ENCODE measurements at places on chromosomes 6 and 20.

GRCh38 chr6:45495429-45496084, 117.8 kb upstream of the SUPT3H start:
- DNase-seq: no peak

- DNase-seq: no peak
Measured at GRCh38 chr6:157174731-157175130, 148.6 kb downstream of the TMEM242 start.

DNA sequence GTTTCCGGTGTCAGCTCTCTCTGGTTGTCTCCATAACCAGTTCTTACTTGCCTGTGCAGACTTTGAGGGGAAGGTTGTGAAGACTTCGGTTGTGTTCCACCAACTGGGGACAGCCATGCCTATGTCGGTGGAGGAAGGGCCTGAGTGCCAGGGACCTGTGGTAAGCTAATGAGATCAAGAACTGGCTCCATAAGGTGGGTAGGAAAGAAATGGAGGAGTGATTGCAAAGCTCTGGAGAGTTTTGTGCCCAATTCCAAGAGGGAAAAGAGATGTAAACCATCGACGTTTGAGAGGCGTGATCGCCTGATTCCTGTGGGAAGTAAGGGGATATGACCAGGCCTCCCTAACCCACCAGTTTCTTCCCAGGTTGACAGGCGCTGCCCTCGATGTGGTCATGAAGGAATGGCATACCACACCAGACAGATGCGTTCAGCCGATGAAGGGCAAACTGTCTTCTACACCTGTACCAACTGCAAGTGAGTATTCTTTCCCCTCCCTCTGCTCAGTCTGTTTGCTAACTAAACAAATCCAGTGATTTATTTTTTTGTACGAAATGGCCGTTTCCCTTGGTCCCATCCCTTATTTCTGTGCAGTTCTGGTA, 893 bp downstream of the POLR1H start:
- DNase-seq: no peak

DNA sequence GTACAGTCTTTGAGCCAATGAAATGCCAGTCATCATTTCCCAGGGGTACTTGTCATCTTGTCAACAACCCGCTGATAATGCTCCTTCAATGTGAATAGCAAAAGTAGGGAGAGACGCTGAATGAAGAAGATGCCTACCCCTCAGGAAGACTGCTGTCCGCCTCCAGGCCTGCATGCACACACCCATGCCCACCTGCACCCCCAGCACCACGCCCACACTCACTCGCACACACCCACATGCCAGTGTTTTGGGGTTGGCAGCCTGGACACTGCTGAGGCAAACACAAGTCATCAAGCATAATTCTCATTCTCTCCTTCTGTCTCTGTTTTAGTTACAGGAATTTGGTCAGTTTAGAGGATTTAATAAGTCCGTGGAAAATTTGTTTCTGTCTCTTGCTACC, 63.6 kb downstream of the SYTL3 start:
- no peak for DNase-seq

- no peak for DNase-seq
Measured at GRCh38 chr20:35117196-35117595, 24.6 kb upstream of the TRPC4AP start.

- DNase-seq: no peak
Measured at GRCh38 chr20:17223553-17223952, 3.3 kb upstream of the PCSK2 start.

- no peak for DNase-seq
Measured at GRCh38 chr6:146601352-146601751, 2.6 kb downstream of the ADGB start.

- DNase-seq: no peak
Measured at GRCh38 chr6:43052842-43053544, 658 bp downstream of the CUL7 start.

GRCh38 chr20:48538856-48539255, 288.9 kb downstream of the PREX1 start:
- DNase-seq: no peak

DNA sequence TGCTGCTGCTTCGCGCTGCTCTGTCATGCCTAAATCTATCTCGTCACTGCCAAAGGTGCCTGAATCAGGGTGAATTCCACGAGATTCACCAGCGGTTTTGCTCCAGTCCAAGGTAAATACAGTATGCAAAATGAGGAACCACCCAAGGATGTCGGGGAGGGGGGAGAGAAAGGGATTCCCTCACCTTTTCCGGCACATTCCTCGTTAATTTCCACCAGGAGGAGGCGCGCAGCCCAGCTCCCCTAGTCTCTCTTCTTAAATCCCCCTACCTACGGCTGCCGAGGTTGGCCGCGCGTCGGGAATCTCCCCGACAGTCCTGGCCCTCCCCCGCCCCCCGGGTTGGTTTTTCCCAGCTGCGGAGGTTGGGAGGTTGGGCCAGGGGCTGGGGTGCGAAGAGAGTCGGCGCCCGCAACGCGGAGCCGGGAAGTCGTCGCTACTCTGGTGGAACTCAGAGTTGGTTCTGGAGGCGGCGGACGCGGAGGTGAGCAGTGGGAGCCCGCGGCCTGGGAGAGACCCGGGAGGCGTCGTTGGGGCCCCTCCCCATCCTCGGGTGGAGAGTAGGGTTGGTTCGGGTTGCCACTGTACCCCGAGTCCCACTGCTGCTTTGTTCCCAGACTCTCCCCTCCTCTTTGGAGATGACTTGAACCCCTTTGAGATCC, at the start of gene TPBG:
Gene TPBG, plus strand, starts transcription at position 390 of the 659 bp plus-strand sequence. CDS start 1,145 bp downstream, outside the sequence.
- peak; percentile 86 for DNase-seq

DNA sequence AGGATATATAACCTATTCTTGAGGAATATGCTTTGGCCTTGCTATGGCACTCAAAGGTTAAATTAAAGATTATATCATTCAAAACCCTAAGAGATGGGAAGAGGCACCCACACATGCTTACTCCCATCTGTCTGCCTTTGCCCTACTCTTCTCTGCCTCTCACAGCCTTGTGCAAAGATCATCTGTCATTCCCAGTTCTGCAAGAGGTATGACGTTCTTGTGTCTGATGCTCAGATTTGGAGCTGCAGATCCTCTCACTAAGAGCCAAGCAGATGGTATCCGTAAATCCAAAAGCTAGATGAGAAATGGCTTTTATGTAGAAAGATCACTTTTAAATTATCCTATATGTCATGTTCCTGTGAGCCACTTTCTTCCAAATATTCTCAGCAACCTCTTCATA, 112.0 kb downstream of the GPR63 start:
- no peak for DNase-seq

DNA sequence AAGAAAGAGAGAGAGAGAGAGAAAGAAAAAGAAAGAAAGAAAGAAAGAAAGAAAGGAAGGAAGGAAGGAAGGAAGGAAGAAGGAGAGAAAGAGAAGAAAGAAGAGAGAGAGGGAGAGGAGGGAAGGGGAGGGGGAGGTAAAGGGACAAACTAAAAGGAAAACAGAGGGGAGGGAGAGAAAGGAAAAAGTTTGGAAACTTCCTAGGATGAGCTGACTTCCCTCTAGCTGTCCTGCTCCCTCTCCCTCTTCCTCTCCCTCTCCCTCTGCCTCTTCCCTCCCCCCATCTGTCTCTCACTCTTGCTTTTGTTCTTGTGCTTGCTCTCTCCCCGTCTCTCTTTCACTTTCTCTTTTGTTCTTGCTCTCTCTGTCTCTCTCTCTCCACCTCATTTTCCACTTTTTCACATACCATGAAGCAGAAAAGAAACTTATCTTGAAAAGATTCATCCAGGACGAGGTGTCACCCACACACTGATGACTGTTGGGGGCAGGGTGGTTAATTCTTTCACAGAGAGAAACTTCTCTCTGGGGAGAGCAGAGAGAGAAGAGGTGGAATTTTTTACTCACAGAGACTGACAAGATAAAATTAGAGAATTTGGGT, 56.4 kb upstream of the DUSP22 start:
- DNase-seq: no peak

- DNase-seq: no peak
Measured at GRCh38 chr6:166361077-166361429, 18.7 kb upstream of the SFT2D1 start.

DNA sequence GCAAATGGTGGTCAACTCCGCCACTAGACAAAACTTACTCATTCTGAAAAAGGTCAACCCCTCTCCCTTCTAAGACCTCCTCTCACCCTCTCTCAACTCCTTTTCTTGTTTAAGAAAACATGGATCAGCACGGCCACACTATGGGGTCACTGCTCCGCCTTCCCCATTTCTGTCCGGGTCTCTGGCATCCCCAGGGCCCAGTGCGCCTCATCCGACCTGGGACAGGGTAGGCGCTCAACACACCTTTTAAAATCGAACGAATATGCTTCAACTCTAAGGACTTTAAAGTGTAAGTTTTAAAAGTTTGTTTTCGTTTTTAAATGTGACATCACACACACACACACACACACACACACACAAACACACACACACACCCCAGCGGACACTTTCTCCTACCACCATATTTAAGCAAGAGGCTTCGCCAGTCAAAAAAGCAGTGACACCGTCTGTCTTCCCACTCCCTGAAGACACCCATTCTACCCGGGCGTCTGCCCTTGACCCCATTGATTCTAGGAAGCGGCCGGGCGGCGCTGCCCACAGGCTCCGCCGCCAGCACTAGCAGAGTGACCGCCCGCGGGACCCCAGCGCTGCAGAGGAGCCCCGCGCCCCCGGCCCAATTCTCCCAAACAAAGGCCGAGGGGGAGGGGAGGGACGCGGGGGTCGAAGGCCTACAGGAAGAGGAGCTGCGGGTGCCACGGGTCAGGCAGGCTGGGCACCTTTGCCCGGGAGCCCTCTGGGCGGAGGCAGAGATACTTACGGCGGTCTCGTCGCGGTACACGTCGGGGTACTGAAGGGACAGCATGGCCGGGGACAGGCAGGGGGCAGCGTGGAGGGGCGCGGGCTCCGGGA, 568 bp downstream of the PREP start:
- DNase-seq: peak; percentile 10

Measured in HS-5 (cell line).